Gastroesophageal sphincter (tissue), 4 donors: ENCODE measurements at places on chromosomes 4 and X. TPM values are rescaled to one million over a fixed set of nuclear protein-coding genes. Genes with fewer than 3 reads are reported as not detected.

PNMA5 gene
- not detected for total RNA-seq

CWH43 gene
- not detected for total RNA-seq

SYN1 gene
- not detected for total RNA-seq

PSAPL1 gene
- 0.15 TPM for total RNA-seq

ARMCX1 gene
- total RNA-seq = 49.2 TPM

NXF3 gene
- total RNA-seq = not detected

PI4K2B gene
- total RNA-seq = 18.2 TPM

TRO gene
- 8.9 TPM for total RNA-seq

SLC9B1 gene
- total RNA-seq = 0.81 TPM

FRAS1 gene
- 3.9 TPM for total RNA-seq

GRCh38 chrX:135087867-135088266 lies 32.5 kb downstream of the ETDB start:
- no peak for ATAC-seq

DNA sequence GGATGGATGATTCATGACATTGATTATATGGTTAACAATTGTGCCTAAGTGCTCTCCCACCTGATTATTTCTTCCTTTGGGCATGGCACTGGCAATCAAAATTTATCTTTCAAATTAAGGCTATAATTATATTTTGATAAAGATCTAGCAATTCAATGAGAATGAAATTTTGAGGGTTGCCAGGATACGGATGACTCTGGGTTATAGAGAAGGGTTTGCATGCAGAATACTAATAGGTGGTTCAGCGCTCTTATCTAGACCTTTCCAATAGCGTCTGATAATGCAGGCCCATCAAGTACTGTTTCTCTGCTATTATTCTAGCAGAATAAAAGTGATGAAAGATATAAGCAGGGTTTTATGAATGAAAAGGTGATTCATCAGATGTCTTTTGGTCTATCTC lies 74.9 kb upstream of the SCML1 start:
- ATAC-seq = no peak

DNA sequence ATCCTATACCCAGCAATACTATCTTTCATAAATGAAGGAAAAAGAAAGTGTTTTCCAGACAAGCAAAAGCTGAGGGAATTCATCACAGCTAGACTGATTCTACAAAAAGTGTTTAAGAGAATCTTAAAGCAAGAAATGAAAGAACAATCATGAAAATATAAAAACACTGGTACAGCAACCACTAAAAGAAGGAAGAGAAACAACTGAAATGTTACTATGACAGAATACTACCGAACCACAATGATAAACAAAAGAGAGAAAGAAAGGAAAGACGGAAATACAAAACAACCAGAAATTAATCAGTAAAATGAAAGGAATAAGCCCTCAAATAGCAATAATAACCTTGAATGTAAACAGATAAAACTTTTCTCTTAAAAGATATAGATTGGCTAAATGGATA lies 110.8 kb upstream of the AFF2 start:
- ATAC-seq = no peak

GRCh38 chr4:148289740-148290139 lies 152.5 kb downstream of the NR3C2 start:
- no peak for ATAC-seq

- no peak for ATAC-seq
Observed at GRCh38 chr4:98996056-98996764, 689 bp downstream of the METAP1 start.

- ATAC-seq = no peak
Observed at GRCh38 chr4:113503691-113504090, 257.8 kb downstream of the CAMK2D start.

GRCh38 chrX:118211891-118212816 lies 95.5 kb upstream of the KLHL13 start:
- no peak for ATAC-seq

GRCh38 chr4:89660444-89661172 lies 176.4 kb downstream of the SNCA start:
- no peak for ATAC-seq

GRCh38 chrX:132292793-132293192 lies 73.5 kb upstream of the RAP2C start:
- peak; percentile 70 for ATAC-seq

DNA sequence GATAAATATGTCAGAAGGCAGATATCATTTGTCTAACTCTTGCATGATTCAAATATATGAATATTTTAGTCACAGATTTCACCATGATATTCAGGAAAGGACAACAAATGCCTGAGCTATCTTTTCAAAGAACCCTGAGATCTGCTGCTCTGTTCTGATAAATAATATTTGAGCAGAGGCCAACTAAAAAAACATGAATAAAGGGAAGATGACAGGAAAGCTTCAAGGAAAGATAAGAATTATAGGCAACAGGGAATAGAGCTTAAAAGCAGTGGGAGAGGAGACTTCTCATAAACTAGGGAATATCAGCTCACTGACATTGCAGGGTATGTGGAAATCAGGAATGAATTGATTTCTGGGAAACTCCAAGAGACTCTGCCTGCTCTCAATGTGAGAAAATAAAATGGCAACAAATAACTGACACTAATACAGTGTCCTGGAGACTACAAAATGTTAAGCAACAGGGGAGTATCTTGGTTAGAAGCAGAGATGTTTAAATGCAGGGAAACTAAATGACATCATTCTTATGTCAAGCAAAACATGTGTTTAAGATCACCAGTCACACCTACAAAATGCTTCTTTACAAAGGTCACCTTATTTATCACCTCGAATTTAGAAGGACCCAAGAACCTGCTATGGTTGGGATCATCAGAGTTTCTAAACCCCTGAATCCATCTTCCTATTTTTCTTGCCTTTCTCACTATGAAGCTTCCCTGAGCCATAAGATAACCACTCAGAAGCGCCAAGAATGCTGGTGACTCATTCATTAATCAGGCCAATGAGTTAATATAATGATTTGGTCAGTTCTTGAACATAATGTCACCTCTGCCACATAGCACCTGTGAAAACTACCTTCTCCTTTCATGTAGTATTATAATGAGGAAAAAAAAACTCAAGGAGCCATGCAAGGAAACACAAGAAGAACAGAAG lies 78.1 kb downstream of the NDST3 start:
- no peak for ATAC-seq

DNA sequence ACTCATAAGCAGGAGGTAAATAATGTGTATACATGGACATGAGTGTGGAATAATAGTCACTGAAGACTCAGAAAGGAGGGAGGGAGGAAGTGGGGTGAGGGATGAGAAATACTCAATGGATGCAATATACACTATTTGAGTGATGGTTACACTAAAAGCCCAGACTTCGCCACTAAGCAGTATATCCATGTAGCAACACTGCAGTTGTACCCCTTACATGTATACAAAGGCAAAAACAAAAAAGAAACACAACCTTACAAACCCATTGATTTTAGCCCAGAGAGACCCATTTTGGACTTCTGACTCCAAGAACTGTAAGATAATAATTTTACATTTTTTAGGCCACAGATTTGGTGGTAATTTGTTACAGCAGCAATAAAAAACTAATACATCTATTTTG lies 51.5 kb downstream of the VMA21 start:
- ATAC-seq = no peak

DNA sequence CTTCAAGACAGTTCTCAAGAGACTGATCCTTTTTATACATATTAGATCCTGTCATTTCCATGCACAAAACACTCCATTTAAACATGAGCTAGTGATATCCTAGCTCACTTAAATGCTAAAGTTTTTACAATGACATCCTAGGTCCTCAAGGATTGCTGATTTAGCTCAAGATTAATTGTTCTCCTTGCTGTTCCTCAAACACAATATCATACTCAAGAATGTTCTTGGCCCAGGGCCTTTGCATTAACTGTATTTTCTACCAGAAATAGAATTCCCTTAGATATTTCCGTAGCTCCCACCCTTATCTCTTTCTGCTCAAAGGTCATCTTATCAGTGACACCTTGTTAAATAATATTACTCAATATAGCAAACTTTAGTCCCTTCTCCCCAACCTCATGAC lies 270.1 kb downstream of the GALNTL6 start:
- ATAC-seq = no peak

- ATAC-seq = no peak
Observed at GRCh38 chrX:40131654-40132337, 34.0 kb upstream of the BCOR start.

DNA sequence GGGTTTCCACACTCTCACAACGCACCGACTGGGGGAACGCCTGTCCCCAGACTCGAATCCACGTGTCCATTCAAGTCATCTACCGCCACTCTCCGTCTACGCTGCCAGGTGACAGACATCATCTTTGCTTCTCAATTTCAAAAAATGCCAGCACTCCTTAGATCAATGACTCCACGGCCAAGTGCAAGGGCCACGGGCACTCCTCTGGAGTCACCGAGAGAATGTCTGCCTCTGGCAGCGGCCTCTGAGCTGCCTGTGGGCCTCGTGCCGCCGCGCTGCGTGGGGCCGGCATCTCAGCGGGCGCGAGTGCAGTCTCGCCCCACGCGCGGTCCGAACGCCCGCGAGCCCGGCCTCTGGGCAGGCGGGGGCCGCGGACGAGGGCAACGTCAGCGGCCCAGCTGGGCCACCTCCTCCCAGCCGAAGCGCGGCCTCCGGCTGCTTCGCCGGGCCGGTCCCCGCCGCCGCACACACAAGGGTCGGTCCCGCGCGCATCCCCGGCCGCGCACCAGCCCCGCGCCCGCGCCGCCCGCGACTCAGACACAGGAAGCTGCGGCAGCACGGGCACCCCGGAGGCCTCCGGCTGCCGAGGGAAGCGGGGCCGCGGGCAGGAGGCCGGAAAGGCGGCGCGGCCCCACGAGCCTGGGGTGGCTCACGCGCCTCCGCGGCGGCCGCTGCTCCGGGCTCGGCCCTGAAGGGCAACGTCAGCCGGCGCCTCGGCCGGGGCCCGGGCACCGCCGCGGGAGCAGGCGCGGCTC lies 450 bp downstream of the ACSL1 start:
- ATAC-seq = peak; percentile 61

DNA sequence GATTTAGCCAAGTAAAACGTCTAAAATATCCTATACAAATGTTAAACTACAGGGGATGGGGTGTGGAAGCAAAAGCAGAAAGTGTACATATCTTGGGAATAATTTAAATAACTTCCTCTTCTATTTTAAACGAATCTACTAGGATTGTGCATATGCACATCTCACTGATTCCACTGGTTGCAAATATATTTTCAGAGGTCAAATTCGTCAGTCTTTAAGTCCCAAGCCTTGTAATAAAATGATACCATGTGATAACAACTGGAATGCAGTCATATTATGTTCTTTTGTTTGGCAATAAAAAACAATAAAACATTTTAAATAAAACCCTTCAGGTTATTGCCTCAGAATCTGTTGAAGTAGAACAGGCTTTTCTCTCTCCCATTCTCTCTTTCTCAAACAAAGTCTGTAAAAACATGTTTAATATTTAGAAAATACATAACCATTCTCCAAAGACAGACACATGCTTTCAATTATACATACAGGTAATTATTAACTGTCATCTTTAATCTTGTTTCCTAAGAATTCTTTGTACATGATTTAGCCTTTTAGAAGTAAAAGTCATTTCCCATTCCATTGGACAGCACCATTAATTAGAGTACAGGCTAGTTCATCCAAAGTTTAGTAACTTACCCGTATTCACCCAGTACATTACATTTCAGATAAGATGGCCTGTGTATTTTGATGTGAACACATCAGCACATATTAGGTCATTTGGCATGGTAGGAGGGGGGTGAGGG lies 421.1 kb downstream of the PCDH7 start:
- no peak for ATAC-seq

DNA sequence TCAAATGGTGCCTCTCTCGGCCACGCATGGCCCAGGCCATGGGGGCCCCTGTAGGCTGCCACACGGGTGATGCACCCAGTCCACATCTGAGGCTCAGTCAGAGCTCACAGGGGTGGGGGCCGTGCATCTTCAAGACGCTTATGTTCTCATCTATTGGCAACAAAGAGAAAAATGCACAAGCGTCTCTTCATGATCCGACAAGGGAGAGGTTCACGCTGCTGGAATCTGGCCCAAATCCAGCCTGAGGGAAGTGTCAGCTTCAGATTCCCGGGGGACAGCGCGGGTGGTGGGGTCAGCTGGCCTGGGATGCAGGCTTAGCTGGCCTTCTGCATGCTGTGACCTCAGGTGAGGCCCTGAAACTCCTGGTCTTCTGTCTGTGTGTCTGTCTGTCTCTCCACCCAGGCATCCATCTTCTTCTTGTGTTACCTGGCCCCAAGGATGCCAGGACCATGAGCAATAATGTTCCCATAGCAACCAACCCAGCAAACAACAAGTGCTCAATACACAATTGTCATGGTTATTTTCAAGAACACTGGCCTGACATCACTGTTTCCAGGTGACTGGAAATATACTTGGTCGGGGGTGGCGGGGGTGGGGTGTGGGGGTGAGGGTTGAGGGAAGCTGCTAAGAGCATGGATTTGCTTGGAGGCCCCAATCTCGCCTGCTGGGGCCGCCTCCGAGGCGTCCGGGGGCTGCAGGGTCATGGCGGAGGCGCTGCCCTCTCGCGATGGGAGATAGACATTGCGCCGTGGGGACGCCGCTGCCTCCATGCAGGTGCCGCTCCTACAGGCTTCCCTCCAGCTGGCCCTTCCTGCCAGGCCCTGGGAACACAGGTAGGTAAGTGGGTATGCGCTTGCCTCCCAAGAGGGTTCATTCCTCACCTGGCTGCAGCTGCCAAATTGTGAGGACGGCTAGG lies 48.3 kb downstream of the ABLIM2 start:
- ATAC-seq = no peak

DNA sequence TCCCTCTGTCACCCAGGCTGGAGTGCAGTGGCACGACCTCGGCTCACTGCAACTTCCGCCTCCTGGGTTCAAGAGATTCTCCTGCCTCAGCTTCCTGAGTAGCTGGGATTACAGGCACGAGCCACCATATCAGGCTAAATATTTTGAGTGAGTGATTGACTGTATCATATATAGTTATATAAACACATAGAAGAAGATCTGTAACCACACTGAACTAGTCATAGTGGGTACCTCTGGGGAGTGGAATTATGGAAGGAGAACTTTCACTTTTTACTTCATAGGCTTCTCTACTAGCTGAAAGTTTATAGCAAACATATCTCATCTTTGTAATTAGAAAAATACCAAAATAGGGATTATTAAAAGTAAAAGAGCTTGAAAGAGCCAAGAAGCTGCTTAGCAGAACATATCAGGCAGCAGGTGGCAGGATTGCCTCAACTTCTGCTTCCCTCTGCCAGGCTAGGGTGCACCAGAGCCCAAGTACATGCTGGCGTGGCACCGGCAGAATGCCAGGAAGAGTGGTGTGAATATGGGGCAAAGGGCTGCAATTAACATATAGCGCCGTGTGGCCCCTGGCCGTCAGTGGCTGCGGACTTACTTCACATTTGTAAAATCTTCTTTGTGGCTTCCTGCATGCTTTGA lies 39.5 kb upstream of the CD40LG start:
- ATAC-seq = no peak

- ATAC-seq = no peak
Observed at GRCh38 chr4:153808175-153808574, 19.3 kb upstream of the SFRP2 start.

DNA sequence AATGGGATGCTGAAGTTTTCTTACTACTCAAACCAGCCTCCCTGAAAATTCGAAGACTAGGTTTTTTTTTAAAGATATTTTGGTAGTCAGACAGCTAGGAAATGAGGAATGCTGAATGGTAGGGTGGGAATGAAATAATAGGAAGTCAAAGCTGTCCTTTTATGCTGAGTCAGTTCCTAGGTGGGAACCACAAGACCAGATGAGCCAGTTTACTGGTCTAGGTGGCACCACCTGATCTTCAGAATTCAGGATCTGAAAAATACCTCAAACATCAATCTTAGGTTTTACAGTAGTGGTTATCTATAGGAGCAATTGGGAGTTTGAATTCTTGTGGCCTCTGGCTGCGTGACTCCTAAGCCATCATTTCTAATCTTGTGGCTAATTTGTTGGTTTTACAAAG lies 183.1 kb upstream of the GALNT7 start:
- no peak for ATAC-seq
